Frontal cortex (tissue), 4 donors: ENCODE measurements at places on chromosomes 1 and 21.

- no peak for DNase-seq
Measured at GRCh38 chr1:76158126-76158525, 83.6 kb downstream of the ST6GALNAC3 start.

- no peak for DNase-seq
Measured at GRCh38 chr21:42012344-42012743, 2.2 kb upstream of the ZBTB21 start.

DNA sequence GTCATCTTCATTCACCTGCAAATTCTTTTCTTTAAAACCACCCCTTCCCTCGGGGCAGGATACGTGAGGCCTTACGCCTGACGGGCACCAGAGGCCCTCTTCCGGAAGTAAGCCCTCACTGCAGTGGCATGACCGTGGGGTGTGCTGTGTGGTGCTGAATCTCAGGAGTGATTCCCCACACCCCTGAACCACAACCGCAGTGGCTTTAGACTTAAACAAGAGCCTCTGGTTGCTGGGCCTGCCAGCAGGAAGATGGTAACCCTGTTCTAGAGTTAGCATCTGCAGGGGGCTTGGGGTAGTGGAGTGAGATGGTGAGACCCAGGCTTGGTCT is 12.1 kb downstream of the BSND start:
- DNase-seq: no peak

GRCh38 chr1:24930260-24931145 is at the start of gene RUNX3:
TSS of gene RUNX3 (minus strand) at chr1:24930276. CDS start at chr1:24929868, 408 bp downstream.
- DNase-seq: peak; percentile 76

DNA sequence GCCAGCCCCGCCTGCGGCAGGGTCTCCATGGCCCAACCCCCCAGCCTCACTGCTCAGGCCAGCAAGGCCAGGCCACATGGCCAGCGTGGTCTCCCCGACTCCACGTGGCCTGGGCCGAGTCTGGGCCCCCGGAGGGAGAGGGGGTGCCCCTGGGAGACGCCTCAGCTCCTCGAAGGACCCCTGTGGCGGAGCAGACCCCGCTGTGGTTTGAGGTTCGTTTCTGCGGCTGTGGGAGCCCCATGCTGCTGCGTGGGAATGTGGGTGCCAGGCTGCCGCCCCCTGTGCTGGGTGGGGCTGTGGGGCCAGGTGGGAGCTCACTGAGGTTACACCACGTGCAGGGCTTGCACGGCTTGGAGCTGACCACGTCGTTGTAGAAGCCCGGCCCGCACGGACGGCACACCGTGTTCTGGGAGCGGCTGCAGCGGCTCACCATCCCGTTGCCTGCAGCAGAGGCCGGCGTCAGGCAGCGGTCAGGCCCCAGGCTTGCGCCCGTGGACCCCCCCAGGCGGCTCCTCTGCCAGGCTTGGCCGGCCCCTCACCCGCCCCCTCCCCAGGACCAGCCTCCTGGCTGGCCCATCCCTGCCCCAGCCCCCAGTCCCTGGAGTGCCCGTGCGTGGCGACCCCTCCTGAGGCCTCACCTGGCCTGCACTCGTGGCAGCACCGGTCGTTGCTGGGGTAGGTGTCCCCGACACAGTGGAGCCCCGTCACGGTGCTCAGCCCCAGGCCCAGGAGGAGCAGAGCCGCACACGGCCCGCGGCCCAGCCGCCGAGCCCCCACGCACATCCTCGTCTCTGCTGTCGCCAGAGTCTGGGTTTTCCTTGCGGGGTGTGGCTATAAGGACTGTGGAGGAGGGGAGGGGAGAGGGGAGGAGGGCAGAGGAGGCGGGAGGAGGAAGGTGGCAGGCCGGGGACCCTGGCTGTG is at the start of gene TNFRSF4:
TNFRSF4 (minus strand) TSS at position 809 of the 921 bp plus-strand sequence; CDS start at position 783, 26 bp downstream.
- DNase-seq: no peak

DNA sequence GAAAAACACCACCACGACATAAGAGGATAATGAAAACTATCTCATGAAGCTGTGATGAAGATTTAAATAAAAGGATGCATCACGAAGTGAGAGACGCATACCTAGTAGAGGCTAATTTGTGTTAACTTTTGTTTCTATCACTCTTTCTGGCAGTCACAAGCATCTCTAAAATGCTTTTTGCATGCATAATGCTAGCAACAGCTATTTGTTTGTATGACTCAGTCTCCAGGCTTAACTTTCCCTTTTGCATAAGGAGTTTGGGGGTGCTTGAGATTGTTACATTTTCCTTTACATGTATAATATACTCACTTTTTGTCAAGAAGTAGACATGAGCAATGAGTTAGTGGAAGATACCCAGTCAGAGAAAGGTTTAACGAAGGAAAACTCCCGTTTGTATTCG is 385.4 kb downstream of the DISC1 start:
- DNase-seq: no peak

- no peak for DNase-seq
Measured at GRCh38 chr21:45767071-45768006, 123.8 kb downstream of the PCBP3 start.
